GM12892 (cell line): ENCODE measurements at places on chromosomes 6 and 20.

DNA sequence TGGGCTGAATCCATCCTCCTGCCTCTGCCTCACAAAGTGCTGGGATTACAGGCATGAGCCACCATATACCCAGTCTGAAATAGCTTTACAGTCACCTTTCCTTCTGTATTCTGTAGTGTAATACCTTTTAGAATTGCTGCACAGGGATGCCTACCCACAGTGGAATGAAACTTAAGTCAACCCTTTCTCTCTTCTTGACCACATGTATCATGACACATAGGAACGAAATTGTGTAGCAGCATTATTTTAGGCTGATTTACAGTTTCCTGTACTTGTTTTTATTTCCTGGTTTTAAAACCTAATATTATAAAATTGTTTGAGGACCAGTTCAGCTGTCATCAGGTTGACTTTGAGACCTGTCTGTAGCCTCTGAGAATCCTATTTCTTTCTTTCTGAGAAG lies 297.8 kb downstream of the ZFAND3 start:
- no peak for DNase-seq

- DNase-seq = no peak
Measured at GRCh38 chr20:4512891-4513550, 208.7 kb upstream of the PRND start.

GRCh38 chr6:167441715-167442206 lies 116.9 kb downstream of the TTLL2 start:
- no peak for DNase-seq

DNA sequence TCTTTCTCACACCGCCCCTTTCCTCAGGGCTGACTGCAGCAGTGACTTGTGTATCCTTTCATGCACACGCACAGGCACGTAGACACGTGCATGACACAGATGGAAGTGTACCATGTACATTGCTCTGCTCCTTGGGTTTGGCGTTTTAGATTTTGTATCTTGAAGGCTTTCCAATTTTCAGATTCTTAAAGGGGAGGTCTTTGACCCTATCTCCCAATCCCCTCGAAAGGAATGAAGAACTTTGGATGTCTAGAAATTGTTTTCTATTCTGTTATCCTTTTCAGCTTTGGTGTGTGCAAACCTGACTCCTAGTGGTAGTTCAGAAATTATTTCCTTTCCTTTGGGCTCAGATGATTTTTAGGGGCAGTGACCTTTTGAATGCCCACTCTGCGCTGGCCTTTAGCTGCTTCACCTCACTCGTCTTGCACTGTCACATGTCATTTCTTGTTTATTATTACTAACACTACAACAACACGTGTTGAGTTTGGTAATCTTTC lies 63.0 kb downstream of the HIVEP1 start:
- no peak for DNase-seq

DNA sequence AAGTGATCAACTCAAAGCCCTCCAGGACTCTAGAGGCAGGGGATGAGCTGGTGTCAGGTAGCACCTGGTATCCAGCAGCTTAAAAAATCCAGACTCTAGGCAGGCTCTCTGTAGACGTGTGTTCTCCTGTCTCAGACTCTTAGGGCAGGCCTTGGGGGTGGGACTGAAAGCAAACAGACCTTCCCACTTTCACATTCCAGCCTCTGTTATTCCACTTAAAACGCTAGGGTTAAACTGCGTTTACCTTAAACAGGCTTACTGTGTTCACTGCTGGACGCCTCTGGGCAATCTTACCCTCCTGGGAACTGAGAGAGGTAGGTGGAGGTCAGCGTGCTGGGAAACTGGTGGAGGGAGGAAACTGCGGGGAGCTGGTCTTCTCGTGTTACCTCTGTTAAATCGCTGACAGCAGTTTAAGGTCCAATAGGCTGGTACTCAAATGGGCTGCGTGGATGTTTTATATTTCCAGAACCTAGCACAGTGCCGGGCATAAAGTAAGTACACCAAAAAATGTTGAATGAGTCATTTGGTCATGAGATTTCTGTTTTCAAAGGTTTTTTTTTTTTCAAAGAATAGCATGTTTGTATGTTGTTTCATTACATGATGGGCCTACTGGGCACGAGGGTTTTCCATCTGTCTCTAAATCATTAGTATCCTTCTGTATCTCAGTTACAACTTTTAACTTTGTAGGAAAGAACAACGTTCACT lies at the start of gene GCNT2:
GCNT2 (plus strand) TSS at position 248 of the 705 bp plus-strand sequence. CDS start 7,561 bp downstream, outside the sequence.
- DNase-seq = no peak

DNA sequence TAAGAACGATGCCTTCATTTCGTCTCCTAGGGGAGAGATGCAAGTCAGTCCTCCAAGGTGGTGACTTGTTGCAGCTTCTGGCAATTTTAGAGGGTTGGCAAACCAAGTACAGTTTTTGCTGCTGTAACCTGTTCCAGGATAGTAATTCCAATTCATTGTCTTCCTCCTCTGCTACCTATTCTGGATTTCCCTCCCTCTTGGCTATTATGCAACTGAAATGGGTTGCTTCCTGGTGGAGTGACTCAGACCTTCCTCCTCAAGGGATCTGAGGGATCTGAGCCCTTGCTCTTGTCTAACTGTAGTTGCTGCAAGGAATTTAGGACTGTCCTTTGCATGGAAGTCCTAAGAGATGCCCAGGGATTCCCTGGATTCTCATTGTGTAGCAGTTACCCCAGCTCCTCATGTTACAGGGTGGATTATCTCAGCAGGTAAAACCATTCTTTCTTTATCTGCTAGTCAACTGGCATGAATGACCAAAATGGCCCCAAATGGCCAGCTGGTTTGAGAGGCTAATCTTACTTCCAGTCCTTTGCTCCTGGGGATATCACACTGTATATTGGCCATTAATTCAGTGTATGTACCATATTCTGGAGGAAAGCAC lies 17.6 kb upstream of the ELMO2 start:
- no peak for DNase-seq

- DNase-seq = no peak
Measured at GRCh38 chr6:39945626-39946025, 11.4 kb upstream of the MOCS1 start.

- no peak for DNase-seq
Measured at GRCh38 chr6:38937839-38938613, 110.6 kb upstream of the GLP1R start.

DNA sequence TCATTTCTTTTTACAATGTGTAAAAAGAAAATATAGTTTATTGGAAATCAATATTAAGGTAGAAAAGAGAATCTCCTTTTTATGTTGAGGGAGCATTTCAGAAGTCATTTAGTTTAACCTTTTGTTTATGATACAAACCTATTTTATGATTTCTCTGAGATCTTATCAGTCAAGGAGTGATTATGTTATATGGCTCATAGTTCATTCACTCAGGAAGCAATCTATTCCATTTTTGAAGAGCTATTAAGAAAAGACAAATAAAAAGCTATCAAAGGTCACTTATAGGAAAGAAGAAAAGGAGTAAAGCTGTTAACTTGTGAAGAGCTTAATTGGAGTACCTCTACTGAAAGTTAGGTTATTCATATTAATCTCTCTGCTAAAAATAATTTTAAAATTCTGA lies 526.6 kb upstream of the JAG1 start:
- DNase-seq = no peak

GRCh38 chr20:50928469-50928868 lies 2.8 kb downstream of the ADNP start:
- DNase-seq = no peak

GRCh38 chr6:154995254-154996015 lies at the start of gene TIAM2:
TSS of gene TIAM2 (plus strand) at chr6:154995315. CDS start at chr6:155129224, 133,909 bp downstream.
- no peak for DNase-seq

DNA sequence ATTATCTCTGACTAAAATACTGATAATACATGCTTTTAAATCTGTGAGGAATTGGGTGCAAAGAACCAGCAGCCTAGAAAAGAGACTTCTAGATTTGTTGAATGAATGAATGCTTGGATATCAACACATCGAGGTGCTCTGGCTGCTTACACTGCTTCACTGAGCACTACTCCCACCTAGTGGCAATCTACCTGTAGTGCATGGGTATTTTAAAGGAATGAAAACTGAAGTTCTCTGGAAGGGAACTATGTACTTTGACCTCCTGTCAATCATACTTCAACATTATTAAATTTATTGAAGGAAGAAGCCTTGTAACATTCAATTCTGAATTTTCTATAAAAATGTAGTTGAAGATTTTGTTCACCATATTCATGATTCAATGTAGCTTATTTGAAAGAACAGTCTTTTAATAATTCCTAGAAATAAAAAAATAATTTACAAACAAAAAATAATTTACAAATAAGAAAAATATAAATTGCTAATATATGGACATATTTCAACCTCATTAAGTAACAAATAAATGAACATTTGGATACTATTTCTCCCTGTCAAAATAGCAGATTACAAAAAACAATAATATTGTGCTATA lies 111.2 kb upstream of the MMS22L start:
- no peak for DNase-seq

DNA sequence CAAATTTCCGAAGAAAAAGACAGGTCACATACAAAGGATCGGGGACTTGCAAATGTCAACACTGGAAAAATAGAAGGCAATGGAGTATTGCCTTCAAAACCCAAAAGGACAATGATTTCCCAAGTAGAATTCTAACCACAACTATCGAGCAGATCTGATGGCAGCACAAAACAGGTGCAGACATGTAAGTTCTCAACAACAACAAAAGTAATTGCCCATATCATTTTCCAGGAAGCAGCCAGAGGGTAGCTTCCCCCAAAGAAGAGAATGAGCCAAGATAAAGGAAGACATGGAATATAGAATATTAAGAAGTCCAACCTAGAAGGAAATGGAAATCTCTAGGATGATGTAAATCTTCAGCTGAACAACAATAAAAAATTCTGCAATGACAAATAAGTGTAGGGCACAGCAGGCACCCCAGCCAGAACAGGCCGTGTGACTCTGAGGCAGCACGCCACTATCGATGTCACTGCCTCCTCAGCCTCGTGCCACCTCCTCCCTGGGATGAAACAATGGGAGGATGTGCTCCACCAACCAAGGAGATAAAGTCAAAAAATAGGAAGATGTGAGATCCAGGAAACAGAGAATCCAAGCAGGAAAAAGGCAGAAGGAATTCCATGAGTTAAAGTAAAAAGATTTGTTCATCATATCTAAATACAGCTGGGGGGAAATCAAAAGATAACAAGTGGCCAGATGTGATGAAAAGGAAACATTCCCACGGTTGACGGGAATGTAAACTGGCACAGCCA lies 34.1 kb downstream of the SERPINB1 start:
- DNase-seq = no peak

- DNase-seq = no peak
Measured at GRCh38 chr6:168938546-168938945, 315.1 kb downstream of the THBS2 start.

DNA sequence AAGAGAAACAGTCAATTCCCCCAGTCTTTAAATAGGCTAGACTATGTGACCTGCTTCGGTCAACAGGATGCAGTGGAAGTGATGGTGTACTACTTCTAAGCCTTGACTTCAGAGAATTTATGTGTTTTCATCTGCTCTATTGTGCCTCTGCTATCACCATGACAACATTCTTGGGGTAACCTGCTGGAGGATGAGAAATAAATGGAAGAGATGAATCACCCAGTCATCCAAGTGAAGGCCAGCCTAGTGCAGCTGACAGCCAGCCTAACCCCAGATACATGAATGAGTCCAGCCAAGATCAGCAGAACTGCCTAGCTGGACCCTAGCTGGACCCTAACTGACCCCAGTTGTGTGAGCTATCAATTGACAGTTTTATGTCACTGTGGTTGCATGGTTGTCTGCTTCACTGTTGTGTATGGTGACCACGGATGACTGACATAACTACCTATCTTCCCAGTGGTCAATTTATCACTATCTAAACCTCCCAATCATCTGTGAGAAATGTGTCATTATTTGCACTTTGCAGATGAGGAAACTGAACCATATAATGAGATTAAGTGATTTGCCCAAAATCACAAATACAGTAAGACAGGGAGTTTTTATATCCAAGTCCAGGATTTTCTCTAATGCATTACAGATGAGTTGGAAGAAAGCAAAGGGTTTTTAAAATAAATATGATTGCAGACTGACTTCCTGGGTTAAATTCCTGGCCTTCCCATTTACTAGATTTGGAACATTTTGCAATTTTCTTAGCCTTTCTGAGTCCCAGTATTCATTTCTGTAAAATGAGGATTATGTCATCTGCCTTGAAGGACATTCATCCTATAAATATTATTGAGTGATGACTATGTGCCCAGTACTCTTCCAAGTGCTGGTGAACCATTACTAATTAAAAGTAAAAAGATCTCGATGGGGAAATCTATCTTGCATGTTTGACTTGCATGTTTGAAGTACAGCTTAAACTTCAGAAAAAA lies 136.4 kb upstream of the PLCB4 start:
- no peak for DNase-seq

DNA sequence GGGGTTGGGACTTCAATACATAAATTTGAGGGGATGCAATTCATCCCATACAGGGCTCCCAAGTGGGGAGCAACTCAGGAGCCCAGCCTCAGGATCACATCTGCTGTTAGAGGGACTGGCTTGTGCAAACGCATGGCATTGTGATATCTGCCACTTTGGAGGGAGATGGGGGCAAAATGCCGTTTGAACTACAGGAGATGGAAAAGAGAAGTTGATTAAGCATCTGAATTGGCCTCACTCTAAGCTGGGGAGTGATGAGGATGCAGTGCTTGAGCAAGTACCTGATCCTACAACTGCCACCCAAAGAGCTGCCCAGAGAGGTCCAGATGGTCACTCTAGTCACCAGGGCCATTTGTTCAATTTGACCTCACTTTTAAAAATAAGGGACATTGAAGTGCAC lies 2.0 kb downstream of the LY86 start:
- no peak for DNase-seq

DNA sequence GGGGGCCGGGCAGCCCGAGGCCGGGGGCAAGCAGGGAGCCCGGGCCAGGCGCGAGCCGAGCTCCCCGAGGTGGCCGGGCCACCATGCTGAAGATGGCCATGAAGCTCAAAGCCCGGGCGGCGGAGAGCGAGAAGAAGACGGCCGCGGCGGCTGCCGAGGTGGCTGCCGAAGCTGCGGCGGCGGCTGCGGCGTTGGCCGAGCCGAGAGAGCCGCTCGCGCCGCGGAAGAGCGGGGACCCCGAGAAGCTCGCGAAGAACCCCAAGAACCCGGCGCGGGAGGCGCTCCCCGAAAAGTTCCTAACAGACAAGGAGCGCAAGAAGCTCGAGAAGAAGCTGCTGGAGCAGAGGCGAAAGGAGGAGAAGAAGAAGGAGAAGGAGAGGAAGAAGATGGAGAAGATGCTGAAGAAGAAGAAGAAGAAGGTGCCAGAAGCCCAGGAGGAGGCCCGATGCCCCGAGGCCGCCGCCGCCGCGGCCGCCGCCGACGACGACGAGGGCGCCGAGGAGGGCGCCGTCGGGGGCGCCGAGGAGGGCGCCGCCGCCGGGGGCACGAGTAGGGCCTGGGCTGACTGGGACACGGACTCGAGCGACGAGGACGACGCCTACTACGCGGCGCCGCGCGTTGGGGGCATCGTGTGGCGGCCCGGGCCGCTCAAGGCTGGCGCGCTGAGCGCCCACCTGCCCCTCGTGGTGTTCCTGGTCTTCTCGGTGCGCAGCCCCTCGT lies 37.4 kb downstream of the GNAS start:
- DNase-seq = no peak
